ENCODE measurements at places on chromosomes 5 and 9.

GRCh38 chr5:140480310-140481014 is 67.0 kb upstream of the EIF4EBP3 start:
- no peak for DNase-seq

DNA sequence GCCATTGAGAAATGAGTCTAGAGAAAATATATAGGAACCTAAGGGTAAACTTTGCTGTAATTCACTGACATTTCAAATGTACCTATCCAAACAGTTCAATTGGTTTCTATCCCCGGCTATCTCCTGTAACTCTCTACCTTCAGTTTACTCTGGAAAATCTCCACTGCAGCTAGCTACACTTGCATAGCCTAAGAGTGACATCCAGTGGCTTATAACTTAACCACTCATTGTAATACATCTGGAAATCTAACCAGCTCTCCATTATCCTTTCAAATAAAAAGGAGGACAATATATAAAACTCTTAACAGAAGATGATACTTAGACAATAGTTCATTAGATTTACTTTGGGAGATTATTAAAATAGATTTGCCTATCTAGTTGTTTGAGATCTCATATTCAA is 35.3 kb upstream of the SPDL1 start:
- no peak for DNase-seq

- no peak for DNase-seq
These were observed 62.6 kb downstream of the NUP214 start for GRCh38 chr9:131187957-131188356.

GRCh38 chr9:19464061-19464763 is 55.4 kb downstream of the ACER2 start:
- DNase-seq = no peak

DNA sequence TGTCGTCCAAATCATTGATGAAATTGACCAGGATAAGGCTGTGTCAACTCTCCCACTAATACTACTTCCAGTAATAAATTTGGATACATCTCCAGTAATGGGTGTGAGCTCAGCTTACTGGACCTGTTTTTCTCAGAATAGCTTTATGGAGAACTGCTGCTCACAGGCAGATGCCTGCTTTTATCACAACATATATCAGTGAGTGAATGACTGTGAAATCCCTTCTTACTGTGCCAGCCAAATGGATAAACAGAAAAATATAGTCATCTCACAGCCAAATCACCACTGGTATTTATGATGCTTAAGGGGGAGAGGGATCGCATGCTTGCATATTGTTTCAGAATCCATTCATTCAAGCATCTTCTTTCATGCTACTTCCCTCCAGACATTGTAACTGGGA is 148.4 kb upstream of the PAPPA start:
- no peak for DNase-seq

DNA sequence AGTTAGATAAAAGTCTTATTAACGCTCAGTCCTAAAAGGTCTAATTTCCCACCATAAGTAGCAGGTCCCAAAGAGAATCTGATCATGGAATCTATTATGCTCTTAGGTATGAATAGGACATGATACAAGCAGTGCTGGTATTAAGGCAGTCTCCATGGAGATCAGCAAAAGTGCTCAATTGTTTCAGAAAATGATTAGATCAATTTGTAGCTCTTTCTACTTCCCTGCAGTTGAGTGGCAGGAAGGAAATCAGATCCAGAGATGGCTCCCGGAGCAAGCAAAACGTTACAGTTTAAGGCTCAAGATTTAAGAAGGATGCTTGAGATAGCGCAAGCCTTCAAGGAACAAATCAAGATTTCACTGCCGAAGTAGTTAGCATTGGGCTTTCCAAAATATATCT is 205.7 kb downstream of the DRD1 start:
- no peak for DNase-seq

GRCh38 chr9:106772523-106773290 is 90.3 kb upstream of the ZNF462 start:
- no peak for DNase-seq

- DNase-seq = no peak
These were observed 114.1 kb upstream of the ELL2 start for GRCh38 chr5:96075579-96076289.

GRCh38 chr9:82454509-82455190 is 466.1 kb downstream of the SPATA31D1 start:
- DNase-seq = no peak
